Activated naive CD4-positive, alpha-beta T cell treated with anti-CD3 and anti-CD28 coated beads, Interleukin-2, amount 50 U/mL, for 16 hours (primary cell): ENCODE measurements at places on chromosomes 12 and 14.
A peak's percentile ranks its signal among the peaks of the same experiment; 100 is the strongest.

GRCh38 chr14:101604935-101605780 lies 43.9 kb downstream of the DIO3 start:
- DNase-seq = no peak

GRCh38 chr12:9098463-9099026 lies 17.2 kb downstream of the A2M start:
- DNase-seq = no peak

DNA sequence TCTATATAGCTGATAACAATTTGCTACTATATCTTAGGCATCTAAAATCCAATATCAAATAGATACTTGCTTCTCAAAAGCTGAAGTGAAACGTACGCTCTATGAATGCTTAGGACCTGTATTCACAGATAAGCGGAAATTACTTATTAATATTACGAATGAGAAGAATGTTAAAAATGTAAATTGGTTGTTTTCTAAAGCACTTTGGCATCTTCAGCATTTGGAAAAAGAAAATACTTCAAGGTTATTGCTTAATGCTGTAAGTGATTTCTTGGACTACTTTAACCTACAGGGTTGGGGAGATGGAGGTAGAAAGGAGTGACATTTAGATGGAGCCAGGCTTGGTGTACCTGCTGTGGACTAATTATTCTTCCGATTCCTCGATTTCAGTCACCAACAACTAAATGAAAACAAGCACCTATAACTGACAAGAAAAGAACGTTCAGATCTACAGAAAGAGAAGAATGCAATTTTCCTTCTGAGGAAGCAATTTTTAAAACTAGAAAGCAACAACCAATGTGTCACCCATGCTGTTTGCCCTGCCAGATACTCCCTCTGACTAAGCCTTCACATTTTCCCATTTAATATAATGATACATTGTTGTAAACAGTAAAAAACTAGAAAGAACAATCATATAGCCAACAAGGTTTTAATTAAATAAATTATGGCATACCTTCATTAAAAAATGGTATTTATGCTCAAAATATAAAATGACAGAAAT lies 49.3 kb downstream of the SLC25A21 start:
- no peak for DNase-seq

GRCh38 chr14:91232052-91232451 lies 12.5 kb downstream of the GPR68 start:
- no peak for DNase-seq

DNA sequence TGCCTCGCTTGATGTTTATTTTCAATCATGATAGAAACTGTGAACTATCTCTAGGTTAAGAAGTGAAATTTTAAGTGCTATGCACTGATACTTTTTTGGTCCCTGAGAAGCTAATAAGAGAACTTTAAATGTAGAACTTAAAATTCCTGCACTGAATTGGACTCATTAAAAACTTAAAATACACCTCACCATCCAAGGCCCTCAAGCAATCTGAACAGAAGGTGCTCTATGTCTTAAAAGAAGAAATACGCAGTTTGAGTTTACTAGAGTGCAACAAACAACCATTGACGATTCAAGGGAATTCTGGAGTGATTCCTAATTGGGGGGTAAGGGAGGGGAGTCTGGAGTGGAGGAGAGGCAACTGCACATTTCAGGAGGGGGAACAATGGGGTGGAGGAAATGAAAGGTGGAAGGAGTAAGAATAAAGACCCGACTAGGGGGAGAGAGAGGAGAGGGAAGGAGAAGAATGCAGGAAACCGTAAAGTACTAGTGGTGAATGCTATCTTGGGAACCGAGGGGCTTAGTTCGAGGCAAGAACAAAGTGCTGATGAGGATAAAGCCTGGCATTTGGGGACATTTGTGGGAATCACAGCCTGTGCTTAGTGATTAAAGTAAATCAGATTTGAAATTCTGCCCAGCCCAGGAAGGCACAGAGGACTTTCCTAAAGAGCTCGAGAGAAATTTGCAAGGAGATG lies 389.7 kb downstream of the AACS start:
- no peak for DNase-seq

DNA sequence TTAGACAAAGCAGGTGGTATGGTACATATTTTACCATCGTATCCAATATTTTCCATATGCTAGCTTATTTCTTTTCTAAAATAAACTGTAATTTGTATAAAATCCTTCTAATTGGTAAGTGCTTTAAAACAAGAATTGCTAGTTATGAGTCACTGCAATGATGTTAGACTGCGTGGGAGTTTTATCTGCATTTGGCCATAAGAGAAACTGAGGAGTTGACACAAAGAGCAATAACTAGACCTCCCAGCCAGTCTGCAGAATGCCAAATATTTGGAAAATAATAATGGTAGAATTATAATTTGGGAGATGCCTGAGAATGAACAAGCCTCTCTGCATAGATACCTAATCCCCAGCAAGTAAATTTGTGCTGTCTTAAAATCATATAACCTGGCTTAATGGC lies 61.7 kb upstream of the PTPRR start:
- no peak for DNase-seq

- DNase-seq = no peak
Measured at GRCh38 chr12:16155938-16156337, 121.5 kb downstream of the SLC15A5 start.

DNA sequence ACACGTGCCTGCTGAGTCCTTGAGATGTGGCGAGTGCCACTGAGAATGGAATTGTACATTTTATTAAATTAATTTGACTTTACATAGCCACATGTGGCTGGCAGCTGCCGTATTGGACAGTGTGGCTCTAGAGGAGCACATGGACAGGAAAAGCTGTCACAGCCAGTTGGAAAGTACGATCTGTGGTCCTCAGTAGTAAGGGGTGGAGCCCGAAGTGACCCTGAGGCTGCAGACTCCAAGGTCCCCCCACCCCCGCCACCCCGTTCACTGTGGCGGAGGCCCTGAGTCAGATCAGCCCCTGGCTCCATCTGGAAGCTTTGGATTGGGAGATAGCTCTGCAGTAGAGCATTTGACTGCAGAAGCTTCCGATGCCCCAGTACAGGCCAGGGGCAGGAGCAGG lies 25.8 kb upstream of the BEGAIN start:
- no peak for DNase-seq

GRCh38 chr14:68794130-68794850 lies 1.4 kb upstream of the ZFP36L1 start:
- DNase-seq = peak; percentile 86

GRCh38 chr14:94303111-94303510 lies 10.0 kb upstream of the SERPINA10 start:
- no peak for DNase-seq

DNA sequence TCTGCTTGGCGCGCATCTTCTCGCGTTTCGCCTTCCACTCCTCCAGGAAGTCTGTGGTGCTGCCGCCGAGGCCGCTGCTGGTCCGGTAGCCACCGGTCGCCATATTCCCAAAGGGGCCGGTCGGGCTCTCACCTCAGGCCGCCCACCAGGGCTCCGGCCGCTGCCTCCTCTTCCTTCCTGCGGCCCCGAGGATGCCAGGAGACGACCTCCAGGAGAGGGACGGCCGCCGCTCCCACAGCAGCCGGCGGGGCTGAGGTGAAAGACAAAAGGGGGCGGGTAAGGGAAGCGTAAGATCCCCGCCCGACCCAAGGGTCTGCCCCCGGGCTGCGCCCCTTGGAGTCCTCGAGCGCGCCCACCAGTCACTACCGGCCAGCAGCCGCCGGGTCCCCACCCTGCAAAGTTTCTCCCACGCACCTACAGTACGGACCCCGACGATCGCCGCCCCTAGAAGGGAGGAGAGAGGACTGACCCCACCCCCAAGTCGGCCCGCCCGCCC lies 574 bp downstream of the PAWR start:
- no peak for DNase-seq

- DNase-seq = peak; percentile 55
Measured at GRCh38 chr12:31323391-31324115, 2.4 kb downstream of the SINHCAF start.

DNA sequence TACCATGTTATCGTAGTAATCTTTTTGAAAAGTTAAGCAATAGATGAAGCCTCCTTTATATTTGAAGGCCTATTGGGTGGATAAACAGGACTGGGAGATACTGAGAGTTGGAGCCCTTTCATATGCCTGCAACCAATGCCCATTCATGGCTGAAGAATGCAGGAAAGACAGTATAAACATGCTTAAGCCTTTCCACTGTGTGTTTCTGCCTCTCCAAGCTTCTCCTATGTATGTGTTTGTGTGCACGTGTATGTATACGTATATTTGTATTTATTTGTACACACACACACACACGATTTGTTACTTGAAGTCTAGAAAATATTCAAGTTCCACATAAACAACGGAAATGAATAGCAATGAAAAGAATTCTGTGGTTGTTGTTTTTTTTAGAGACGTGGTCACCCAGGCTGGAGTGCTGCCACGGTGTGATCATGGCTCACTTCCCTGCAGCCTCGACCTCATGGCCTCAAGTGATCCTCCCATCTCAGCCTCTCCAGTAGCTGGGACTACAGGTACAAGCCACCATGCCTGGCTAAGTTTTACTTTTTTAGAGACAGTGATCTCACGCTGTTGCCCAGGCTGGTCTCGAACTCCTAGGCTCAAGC lies 1453.5 kb downstream of the AACS start:
- DNase-seq = no peak

DNA sequence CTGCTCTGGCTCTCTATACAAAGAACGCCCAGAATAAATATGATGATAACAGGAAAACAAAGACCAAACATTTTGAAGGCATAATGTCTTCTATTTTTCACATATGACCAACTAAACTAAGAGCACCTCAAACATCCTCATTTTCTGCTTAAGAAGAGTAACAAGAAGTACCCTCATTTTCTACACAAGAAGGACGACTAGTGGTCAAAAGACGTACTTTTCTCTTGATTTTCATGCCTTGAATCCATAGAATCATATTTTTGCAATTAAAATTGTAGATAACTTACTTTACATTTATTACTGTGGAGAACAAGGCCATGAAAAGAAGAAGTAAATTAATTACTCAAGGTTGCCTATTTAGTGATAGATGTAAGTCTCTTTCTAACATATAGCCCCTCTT lies 358.6 kb downstream of the DUSP6 start:
- no peak for DNase-seq

DNA sequence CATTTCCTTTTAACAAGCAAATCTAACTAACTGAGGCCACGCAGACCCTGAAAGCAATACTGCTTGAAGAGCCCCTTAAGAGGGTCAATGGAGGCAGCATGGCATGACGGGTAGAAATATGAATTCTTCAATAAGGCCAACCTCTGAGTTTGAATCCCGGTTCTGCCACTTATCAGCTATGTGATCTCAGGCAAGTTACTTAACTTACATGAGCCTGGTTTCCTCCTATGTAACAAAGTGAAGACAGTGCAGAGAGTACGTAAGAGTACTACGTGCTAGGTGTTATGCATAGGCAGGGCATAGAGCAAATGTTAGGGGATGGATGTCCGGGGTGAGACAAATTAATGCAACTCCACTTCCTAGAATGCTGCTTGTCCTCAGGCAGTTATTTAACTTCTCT lies 4.7 kb downstream of the HOMEZ start:
- no peak for DNase-seq

DNA sequence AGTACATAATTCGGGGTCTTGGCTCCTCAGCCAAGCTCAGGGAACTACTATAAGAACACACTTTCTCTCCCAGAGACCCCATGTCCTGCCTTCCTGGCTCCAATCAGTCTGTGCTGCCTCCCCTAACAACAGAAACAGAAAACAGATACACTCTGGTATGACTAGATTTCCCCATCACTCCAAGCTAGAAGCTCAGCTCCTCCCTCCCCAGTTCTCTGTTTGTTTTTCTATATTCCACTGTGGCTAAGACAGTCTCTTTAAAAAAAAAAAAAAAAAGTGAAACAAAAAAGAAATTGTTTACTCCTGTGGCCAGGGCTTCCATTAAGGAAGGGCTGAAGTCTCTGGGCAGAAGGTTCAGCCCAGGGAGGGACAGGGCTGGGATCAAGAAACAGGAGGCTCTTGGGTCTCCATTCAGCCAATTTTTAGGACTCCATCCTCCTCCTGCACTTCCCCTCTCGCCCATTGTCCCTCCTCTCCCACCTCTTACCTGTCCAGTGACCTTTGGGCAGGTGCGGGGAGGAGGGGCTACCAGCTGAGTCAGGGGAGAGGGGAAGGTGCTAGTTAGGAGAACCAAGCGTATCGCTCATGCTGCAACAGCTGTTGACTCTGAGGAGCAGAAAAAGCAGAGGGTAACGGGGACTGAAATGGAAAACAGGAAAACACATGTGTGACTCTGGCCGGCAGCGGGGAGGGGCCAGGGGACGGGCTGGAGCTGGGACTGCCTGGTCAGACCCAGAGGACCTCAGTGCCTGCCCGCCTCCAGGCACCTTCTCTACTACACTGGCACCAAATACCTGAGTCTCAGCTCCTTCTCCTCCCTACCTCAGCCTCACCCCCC lies 4.1 kb upstream of the SLC7A7 start:
- DNase-seq = no peak

- no peak for DNase-seq
Measured at GRCh38 chr14:77607741-77608302, 8.6 kb downstream of the SPTLC2 start.

GRCh38 chr12:47882781-47883546 lies 21.8 kb downstream of the VDR start:
- DNase-seq = peak; percentile 50

GRCh38 chr12:84757978-84758377 lies 154.6 kb downstream of the SLC6A15 start:
- no peak for DNase-seq

DNA sequence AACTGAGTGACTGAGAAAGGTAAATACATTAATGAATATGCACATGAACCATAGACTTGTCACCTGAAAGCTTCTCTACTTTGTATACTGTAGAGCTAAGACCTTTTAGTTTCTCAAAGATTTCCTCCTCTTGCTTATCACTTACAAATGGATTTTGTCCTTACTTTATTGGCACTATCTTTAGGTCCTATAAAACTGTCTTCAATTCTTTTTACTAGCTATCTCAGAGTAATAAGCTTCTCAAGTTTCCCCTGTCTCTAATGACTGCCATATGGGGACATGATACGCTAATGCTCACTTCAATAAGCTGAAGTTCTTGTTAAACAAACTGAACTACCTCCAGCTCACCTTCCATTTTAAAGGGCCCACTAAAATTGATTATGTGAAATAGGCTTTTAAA lies 468.2 kb upstream of the CCDC196 start:
- no peak for DNase-seq

DNA sequence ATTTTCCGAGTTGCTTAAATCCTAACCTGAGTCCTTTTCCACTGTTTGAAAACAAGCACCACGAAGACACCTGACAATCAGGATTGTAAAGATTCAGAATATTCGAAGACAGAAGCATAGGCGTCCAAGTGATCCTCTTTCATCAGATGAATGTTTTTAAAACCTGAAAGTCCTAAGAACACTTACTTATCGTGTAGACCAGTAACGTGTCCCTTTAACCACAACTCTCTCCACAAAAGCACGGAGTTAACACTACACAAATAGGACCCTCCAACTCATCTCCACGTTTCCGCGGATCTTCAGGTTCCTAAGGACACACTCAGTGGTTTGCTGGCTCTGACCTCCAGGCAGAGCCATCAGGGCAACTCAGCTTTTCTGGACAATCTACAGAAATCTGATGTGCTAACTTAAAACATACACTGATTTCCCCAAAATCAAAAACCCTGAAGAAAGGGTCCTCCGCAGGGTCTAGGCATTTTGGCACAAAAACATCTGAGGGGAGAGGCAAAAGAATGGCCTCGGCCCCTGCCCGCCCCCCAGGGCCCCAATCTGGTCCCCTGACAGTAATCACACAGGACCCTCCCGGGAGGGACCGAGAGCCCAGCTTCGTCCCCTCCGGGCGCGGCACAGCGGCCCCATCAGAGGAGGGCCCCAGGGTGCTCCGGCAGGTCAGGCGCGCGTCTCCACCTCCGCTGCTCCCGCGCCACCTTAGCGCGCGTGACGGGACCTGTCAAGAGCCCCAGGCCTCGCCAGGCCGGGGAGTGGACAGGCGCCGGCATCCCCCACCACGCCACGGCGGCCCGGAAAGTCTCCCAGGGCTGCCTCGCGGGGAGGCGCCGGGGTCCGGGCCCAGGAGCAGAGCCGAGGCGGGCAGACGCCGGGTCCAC lies 925 bp downstream of the DICER1 start:
- peak; percentile 53 for DNase-seq
